Right hindlimb (tissue), 1 donor: ENCODE measurements at places on chromosomes 12 and 14.

GRCh38 chr12:47238669-47239114, 158.9 kb upstream of the AMIGO2 start:
- DNase-seq, result no peak

DNA sequence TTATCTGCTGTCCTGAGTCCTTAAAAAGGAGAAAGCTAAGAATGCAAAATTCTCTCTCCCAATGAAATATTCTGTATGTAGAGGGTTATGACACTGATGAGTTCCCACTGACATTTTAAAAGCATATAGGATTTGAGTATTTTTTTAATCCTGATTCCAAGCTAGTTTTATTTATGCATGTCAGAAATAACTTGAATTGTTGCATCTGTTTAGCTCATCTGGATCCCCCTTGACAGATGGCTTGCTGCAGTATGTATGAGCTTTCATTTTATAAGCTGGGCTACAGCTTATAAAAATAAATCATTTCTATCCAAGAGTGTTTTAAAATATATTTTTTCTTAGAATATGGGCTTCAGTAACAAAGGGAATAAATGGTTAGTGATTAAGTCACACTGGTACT, 495.3 kb downstream of the NELL2 start:
- no peak for DNase-seq

DNA sequence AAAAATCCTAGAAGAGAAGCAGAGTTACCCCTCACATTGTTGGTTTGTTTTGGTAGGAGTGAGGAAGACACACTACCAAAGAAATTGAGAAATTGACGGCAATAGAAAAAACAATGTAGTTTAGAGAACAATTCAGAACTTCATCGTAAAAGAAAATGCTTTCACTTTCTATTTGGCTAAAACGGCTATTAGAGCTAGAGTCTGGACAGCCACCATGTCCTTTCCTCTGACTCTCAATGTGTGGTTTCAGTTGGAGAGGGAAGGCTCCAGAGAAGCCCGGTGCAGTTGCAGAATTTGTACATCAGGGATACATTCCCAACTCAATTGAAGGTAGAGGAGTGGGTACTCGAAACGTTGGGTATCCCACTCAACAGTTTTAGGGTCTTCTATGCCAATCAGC, 535.3 kb downstream of the GALC start:
- DNase-seq, result no peak

DNA sequence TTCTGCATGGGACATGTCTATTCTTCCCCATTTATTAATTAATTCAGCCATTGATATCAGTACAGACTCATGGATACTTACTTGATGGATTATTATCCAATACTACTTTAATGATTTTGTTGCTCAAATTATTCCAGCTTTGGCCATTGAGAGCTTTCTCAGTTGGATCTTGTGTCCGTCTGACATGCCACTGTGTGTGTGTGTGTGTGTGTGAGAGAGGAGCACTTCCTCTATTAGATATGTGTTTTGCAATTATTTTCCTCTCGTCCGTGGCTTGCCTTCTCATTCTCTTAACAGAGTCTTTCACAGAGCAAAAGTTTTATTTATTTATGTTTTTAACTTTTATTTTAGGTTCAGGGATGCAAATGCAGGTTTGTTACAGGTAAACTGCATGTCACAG, 194.2 kb downstream of the ADGRD1 start:
- DNase-seq, result no peak

- DNase-seq, result peak; percentile 85
Observed at GRCh38 chr12:53213348-53213747, 6.3 kb upstream of the ITGB7 start.

DNA sequence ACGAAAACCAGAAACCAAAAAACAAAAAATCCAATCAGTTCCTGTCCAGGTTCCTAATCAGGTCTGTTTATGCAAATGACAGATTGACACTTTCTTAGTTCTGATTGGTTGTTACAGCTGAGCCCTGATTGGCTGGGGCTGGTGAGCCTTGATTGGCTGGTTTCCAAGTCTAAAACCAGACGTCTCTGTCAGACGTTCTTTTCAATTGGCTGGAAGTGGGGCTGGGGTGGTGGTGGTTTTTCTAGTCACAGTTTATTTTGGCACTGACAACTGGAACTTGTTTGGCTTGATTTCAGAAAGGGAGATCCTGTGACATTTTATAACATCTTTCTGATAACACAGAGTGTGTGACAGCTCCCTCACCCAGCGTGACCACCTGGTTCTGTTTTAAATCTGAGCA, 36.1 kb upstream of the PRICKLE1 start:
- no peak for DNase-seq

DNA sequence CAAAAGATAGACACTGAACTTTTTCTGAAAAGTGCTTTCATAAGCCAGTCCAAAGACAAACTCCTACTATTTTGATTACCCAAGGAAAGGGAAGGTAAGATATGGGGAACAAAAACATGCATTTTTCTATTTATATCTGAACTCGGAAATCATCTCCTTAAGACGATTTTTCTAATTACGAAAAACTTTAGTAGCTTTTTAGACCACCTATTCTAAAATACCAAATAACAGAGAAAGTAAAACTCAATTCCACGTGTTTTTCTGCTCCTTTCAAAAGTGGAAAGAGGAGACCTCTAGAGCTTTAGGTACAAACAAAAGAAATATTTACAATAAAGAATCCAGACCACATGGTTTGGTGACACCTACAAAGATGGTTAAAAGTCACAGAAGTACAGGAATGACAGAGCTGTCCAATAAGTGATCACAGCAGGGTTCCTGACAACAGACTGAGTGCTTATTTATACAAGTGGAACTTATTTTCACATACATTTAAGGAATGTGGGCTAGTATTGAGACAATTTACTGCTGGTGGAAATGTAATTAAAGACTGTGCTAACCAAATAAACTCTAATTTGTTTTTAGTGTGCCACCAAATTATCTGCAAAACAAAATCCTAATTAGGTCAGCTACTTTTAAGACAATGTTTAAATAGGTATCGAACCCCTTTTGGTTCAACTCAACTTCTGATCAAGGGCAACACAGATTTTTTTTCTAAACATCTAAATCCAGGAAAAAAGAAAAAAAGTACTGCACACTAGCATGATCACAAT, 2.4 kb downstream of the LRIG3 start:
- no peak for DNase-seq

- DNase-seq, result no peak
Observed at GRCh38 chr12:108972358-108972757, 48.5 kb downstream of the SVOP start.

DNA sequence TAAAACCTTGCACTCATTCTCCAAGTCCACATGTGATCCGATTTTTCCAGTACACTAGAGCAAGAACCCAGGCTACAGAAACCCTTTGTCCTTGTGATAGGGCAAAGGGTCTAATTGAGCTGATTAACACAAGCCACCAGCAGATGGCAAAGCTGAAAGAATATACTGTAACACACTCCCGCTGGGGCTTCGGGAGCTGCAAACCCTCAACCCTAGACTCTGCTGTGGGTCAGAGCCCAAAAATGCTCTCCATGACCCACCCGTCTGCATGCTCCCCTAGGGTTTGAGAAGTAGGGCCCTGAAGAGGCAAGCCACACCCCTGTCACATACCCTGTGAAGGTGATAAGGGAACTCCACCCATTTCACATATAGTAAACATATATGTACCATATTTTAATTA, 33.6 kb upstream of the PCNX1 start:
- no peak for DNase-seq

DNA sequence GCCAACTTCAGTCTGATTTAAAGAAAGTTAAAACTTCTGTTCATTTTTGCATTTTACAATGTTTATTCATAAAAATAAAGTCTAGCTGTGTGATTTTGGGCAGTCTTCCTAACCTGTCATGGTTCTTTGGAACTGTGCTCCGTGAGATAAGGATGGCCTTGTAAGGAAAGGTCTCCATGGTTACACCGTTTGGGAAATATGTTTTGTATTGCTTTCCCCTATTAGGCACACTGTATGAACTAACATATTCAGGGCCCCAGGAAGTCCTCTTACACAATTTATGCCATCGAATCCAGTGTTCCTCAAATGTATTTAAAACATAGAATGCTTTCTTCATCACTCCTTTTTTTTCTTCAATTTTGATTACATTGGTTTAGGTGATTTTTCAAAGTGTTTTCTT, 54.5 kb downstream of the APAF1 start:
- DNase-seq, result no peak

DNA sequence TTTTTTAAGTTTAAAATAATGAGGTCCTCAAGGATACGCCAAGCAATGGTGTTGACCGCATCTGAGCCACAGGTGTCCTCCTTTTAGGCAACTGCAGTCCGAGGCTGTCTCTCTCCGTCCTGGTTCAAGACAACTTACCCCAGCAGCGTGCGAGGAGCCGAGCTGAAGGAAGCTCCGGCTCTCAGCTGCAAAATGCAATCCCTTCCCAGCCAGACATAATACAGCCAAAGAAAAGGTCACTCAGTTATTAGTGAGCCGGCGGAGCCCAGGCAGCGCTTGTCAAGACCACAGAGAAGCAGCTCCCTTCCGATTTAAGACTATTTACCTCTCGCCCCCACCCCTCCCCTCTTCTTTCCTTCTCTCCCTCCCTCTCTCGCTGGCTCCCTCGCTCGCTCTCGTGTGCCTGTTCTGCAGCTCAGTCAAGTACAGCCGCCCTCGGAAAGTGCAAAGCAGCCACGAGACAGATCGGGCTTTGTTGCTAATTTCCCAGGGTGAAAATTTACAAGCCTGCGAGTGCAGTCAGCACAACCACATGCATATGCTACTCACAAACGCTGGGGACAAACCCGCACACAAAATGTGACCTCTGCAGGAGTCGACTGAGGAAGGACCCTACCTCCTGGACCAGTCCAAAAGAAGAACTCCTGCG, 363 bp upstream of the LMO3 start:
- DNase-seq, result peak; percentile 65

GRCh38 chr12:62763312-62763711, 171.6 kb downstream of the PPM1H start:
- DNase-seq, result no peak

GRCh38 chr12:67804168-67804567, 155.6 kb downstream of the DYRK2 start:
- DNase-seq, result no peak
